Right ventricle myocardium inferior (tissue), 1 donor: ENCODE measurements at places on chromosomes 16 and 17. TPM values are rescaled to one million over a fixed set of nuclear protein-coding genes. Genes with fewer than 3 reads are reported as not detected.

DNA sequence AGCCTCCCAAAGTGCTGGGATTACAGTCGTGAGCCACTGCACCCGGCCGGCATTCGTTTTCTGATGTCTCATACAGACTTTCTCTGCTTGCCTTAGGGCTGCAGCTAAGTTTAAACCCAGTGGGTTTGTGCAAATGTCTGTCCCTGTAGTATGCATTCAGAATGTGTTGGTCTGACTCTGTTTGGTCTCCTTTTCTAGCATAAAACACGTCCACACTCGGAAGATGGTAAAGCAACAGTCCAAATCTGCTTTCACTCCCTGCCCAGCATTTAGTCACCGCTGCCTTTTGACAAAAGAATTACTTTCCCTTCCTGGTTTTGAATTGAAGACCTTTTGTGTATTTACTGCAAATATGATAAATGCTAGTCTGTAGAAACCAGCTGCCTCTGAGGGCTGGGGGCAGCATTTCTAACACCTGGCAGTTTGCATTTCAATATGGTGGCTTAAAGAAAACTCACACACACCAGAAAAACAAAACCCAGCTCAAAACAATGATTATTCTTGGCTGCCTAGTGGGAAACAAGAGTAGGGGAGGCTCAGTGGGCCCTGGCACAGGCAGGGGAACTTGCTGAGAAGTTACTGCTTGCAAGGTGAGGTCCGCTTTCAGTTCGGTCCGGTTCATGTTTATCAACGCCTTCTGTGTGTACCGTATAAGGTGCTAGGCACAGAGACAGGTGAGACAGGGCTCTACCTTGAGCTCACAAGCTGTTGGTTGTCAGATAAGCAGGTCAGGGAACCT, 56.9 kb downstream of the MSI2 start:
- DNase-seq = no peak

- no peak for DNase-seq
These were observed 4.5 kb upstream of the BANP start for GRCh38 chr16:87946596-87947347.

DNA sequence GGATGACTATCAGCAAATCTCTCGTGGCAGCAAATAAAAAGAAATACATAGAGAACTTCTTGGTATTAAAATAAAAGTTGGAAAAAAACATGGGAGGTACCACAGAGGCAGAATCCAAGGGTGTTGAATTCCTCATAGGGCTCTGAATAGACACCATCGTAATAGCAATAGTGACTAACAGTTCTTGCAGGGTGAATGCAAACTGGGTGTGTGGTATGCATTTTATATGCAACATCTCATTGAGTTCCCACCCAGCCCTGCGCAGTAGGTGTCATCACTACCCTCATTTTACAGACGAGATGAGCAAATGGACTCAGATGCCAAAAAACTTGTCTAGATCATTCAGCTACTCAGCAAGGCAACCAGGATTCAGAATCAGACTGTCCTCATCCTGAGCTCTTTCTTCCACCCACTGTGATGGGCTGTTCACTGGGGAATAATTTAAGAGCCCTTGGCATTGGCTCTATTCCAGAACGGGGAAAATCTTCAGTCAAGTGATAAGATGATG, 354.6 kb upstream of the CDH11 start:
- DNase-seq = no peak

DNA sequence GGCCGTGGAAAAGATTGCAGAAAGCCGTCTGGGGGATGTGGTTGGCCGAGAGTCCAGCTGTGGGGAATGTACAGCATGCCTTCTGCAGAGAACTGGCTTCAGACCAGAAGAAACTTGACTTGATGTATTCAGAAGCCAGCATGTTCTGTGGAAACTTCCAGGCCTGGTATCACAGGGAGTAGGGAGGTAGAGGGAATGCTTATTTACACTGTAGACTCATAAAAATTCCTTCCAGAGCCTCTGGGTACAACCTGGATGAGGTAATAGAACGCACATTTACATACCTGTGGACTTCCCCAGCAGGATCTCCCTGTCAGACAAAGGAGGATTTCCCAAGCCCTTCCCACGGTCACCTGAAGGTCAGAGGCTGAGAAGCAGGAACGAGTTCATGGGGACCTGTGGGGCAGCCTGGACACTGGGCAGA, 11.8 kb upstream of the GAS7 start:
- DNase-seq = no peak

DNA sequence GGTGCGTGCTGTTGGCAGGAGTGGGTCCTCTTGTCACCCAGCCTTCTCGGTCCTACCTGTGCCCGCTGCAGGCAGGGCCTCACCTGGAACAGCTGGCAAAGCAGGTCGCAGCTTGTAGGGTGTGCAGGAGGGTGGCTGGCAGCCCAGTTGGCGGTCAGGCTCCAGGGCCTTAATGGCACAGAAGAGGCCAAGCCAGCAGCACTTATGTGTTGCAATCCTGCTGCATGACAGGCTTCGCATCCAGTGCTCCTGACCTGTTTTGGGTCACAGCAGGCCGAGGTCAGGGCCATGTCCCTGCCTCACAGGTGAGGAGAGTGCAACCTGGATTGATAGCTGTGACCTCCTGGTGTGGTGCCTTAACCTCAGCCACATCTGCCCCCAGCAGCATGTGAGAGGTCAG, 31.9 kb downstream of the ZC3H18 start:
- no peak for DNase-seq

GRCh38 chr16:77786186-77786847, 2.0 kb upstream of the VAT1L start:
- DNase-seq = no peak

DNA sequence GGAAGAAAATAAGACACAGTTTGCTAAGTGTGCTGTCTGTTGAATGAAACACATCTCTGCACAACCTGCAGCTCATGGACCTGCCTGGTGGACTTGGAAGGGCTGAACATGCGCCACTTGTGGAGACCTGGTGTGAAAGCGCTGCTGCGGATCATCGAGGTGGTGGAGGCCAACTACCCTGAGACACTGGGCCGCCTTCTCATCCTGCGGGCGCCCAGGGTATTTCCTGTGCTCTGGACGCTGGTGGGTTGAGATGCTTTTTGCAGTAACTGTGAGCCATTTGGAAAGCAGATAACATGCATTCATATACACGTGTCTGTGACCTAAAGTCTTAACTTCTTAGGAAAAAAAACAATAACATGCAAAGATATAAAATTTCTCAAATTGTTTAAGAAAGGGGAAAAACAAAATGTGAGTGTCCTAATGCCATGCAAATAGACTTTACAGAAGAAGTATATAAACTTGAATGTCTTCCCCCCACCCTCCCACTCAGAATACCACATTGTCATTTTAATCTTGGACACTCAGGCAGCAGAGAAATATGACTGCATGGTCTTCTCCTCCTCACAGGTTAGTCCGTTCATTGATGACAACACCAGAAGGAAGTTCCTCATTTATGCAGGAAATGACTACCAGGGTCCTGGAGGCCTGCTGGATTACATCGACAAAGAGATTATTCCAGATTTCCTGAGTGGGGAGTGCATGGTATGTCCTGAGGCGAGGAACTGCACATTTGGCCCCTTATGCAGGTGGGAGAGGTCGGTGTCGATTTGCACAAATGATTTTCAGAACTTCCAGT, 65.6 kb downstream of the SEC14L1 start:
- no peak for DNase-seq

DNA sequence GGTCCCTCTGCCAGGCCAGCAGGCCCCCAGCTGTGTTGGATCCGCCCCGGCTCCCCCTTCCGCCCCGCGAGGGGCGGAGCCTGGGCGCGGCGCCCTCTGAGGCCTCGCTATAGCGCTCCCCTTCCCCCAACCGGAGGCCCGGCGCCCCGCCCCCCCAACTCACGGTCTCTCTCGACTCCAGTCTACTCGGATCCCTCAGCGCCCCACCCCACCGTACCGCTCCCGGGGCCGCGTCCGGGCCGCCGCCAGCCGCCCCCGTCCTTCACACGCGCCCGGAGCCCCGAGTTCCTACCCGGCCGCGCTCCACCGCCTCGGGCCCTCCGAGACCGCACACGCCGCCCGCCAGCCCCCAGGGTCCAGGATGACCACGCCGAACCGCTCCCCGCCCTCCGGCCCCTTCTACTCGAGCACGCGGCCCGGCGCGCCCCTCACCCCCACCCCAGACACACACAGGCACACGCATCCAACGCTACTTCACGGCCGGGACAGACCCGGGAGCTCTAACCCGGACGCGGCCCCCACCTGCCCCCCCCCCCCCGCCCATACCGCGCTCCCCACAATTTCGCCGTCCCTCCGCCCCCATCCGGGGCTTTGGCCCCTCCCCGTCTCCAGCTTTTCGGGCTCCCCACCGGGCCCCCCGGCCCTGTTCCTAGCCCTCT, 1.4 kb downstream of the PHF23 start:
- DNase-seq = peak; percentile 90

GRCh38 chr16:82672676-82673075, 45.9 kb downstream of the CDH13 start:
- no peak for DNase-seq

GRCh38 chr17:10380631-10381408, 8.0 kb upstream of the MYH13 start:
- no peak for DNase-seq

Gene LDHD
- total RNA-seq = 71.8 TPM

Gene SP2
- 11.7 TPM for total RNA-seq

Gene INCA1
- total RNA-seq = 2.4 TPM

Gene CCL13
- total RNA-seq = 1.2 TPM
